ENCODE measurements at places on chromosomes 7 and 10. TPM values are rescaled to one million over a fixed set of nuclear protein-coding genes. Genes with fewer than 3 reads are reported as not detected.

NUTM2E gene
- total RNA-seq, result under 0.01 TPM

PDE6C gene
- not detected for total RNA-seq

SCRN1 gene
- total RNA-seq, result 100 TPM

ATAD1 gene
- total RNA-seq, result 31.0 TPM

HOXA6 gene
- total RNA-seq, result 4.4 TPM
